ENCODE measurements at places on chromosomes 12 and 14. TPM values are rescaled to one million over a fixed set of nuclear protein-coding genes. Genes with fewer than 3 reads are reported as not detected.

Gene CAND1
- 219 TPM for total RNA-seq

Gene GXYLT1
- total RNA-seq: 23.8 TPM

Gene CACNA2D4
- total RNA-seq: 0.87 TPM

Gene RPS26
- 38.7 TPM for total RNA-seq

Gene CRIP1
- 15.4 TPM for total RNA-seq

Gene SPIC
- total RNA-seq: not detected

Gene TEX52
- not detected for total RNA-seq

DNA sequence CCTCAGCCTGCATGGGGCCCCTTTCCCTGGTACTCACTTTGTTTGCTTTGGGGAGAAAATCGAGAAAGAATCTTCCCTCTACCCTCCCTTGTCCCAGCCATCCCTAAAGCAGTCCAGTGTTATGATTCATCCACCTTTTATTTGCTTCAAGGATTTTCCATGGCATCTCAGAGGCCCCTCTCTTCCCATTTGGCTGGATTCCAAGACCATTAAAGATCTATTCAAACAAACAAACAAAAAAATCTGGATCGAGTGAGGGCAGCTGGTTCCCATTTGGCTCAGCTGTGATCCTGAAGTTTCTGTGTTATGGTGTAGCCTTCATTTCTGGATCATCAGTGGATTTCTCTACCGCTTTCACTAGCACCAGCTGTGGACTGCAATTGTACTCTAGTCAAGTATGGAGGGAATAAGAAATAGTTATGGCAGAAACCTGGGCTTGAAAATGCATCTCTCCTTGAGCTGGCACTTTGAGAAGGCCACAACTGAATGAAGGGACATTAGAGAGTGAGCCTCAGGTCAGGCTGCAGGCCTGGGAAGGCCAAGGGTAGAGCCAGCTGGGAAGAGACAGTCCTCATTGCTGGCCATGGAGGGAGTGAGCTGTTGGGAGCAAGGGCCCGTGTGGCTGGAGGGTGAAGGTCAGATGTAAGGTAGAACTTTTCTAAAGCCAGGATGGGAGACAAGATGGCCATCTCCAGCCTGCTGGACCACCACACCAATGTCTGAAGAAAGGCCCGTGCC is 13.7 kb downstream of the KRT71 start:
- H3K4me3 ChIP-seq: peak overlapping the region; percentile 36
- H3K36me3 ChIP-seq: no peaks in the 10 kb centered on the region
- H3K27ac ChIP-seq: peak overlapping the region; percentile 61
- no peak for DNase-seq
- H3K4me1 ChIP-seq: peaks cover 10% of the 10 kb centered on the region

- DNase-seq: no peak
- peak overlapping the region; percentile 68 for H3K27ac ChIP-seq
- H3K36me3 ChIP-seq: no peaks in the 10 kb centered on the region
- peak overlapping the region; percentile 38 for H3K4me3 ChIP-seq
- H3K4me1 ChIP-seq: peaks cover 18% of the 10 kb centered on the region
Measured at GRCh38 chr14:52961060-52961639, 10.3 kb upstream of the FERMT2 start.

GRCh38 chr14:22448905-22449599 is 140.0 kb downstream of the DAD1 start:
- peaks cover 18% of the 10 kb centered on the region for H3K4me1 ChIP-seq
- H3K27me3 ChIP-seq: peaks cover 13% of the 10 kb centered on the region
- H3K27ac ChIP-seq: no peak overlapping the region
- DNase-seq: no peak
- no peaks in the 10 kb centered on the region for H3K36me3 ChIP-seq

DNA sequence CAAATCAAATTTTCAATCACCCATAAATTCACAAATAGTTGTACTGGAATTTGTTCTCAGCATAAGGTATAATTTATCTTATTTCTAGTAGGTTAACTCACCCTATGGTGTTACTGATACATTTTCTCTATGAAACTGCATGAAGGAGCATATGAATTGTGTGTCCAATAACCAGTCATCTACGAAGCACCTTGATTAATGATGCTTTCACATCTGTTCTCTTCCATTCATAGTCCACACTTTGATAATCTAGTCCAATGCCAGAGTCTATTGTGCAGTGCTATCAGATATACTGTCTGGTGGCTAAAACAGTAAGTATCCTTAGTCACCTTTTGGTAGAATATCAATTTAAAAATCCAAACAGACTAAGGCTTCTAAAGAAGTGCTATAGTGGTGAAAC is 876.0 kb downstream of the RPS29 start:
- H3K4me1 ChIP-seq: no peaks in the 10 kb centered on the region
- H3K36me3 ChIP-seq: no peaks in the 10 kb centered on the region
- no peak overlapping the region for H3K27ac ChIP-seq
- no peak overlapping the region for H3K4me3 ChIP-seq

DNA sequence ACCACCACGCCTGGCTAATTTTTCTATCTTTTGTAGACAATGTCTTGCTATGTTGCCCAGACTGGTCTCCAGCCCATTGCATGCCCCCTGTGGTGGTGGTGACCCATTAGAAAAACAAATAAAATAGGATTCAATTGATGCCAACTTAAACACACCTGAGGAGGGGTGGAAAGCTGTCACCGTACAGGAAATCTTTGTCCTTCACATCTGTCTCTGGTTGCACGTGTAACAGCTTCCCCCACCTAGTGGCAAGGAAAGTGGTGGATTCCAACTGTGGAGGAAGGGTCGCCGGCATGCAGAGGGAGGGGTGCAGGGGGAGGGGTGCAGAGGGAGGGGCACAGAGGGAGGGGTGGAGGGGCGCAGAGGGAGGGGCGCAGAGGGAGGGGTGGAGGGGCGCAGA is 26.1 kb upstream of the GPR68 start:
- no peak for DNase-seq
- peaks cover 12% of the 10 kb centered on the region for H3K4me1 ChIP-seq
- H3K27ac ChIP-seq: no peak overlapping the region
- H3K4me3 ChIP-seq: no peak overlapping the region

GRCh38 chr14:81165188-81165587 is 55.6 kb downstream of the GTF2A1 start:
- DNase-seq: no peak
- no peak overlapping the region for H3K27ac ChIP-seq
- H3K36me3 ChIP-seq: no peaks in the 10 kb centered on the region
- H3K4me1 ChIP-seq: peaks cover 10% of the 10 kb centered on the region

DNA sequence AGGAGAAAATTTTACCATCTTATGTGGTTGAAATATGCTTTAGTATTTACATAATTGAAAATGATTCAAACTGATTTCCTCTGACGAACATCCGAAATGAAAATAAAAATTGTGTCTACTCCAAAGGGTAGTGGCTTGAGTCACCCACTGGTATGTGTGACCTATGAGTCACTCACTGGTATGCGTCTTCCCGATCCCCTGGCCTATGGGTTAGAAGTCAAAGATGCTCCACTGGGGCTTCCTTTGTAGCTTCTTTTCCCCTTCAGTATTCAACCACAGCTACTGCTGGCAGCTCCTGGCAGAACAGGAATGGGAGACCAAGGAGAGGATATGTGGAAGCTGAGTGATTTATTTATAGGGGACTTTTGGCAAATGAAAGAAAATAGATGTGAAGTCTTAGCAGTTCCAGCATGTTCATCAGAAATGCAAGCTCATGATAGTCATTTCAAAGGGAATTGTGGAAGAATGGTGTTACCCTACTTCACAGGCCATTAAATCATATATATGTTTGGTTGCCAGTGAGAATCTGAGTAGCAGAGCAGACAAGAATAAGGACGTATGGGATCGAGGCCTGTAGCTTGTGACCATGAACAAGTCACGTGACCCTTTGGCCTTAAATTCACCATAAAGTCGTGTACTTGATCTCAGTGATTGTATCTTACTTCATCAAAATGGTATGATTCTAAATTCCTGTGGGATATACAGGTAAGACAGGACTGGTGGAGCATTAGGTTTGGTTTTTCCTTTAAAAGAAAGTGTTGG is 108.3 kb downstream of the CRADD start:
- H3K36me3 ChIP-seq: no peaks in the 10 kb centered on the region
- H3K27me3 ChIP-seq: no peaks in the 10 kb centered on the region
- H3K4me3 ChIP-seq: peak overlapping the region; percentile 31

DNA sequence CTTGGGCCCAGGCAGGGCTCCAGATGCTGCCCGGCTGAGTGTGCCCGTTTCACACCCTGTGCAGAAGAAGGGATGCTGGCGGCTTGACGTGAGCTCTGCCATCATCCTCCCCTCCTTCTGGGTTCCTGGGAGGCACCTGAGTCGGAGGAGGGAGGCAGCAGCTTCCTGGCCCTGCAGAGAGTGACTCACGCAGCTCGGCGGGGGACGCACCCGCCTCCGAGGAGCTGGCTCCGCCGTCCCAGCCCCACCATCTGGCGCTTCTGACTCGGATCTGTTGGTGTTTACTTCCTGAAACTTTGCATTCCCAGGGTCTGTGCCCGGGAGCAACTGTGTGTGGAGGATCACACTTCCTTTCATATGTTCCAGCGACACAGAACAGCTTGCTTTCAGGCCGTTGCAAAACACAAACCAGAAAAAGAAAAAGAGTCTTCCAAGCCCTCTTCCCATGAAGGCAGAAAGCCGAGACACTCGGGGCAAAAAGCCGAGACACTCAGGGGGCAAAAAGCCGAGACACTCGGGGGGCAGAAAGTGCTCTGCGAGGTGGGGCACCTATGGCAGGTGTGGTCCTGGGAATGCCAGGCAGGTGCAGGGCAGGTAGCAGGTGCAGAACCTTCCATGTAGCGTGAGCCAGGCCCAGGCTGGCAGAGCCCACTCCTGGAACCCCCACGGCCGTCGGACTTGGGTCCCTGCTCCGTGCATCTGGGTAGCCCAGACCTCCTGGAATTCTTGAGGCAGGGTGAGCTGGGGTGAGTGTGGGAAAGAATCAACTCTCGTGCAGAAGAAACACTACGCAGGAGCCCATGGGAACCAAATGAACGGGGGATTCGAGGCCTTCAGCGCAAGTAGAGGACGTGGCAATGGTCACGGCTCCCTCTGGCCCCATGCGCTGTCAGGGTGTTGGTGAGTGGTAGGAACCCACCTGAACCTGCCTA is 27.6 kb upstream of the GALNT9 start:
- peaks cover 4% of the 10 kb centered on the region for H3K4me1 ChIP-seq
- DNase-seq: no peak
- H3K27ac ChIP-seq: no peak overlapping the region
- H3K4me3 ChIP-seq: no peak overlapping the region
- peaks cover 11% of the 10 kb centered on the region for H3K27me3 ChIP-seq

DNA sequence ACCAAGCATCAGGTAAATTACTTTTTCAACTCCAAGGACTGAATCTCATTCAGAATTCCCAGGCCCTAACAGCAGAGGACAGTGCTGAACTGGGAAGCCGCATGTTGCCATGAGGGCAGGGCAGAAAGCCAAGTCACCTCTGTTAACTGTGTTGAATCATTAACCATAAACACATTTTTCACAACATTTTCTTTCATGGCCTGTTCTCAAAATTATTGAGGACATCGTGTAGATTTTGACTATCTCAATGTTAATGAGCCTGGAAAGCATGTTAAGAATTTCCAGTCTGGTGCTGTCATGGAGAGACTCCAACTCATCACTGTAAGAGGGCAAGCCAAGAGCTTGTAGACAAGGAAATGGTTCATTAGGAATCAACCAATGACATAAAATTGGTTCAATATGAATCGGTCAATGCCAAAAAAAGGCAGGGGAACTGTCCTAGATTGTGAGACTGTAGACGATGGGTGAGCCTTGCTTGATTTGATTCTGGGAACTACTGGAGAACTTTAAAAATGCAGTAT is 33.7 kb downstream of the CPM start:
- H3K4me3 ChIP-seq: no peak overlapping the region
- no peak for DNase-seq
- peaks cover 5% of the 10 kb centered on the region for H3K4me1 ChIP-seq
- H3K27me3 ChIP-seq: no peaks in the 10 kb centered on the region

- DNase-seq: no peak
- H3K36me3 ChIP-seq: no peaks in the 10 kb centered on the region
- H3K4me1 ChIP-seq: peaks cover 6% of the 10 kb centered on the region
- H3K27ac ChIP-seq: no peak overlapping the region
Measured at GRCh38 chr14:88929656-88930436, 105.4 kb downstream of the TTC8 start.

GRCh38 chr14:101105045-101105444 is 201.5 kb upstream of the RTL1 start:
- H3K4me3 ChIP-seq: no peak overlapping the region
- H3K27ac ChIP-seq: no peak overlapping the region
- no peak for DNase-seq
- H3K4me1 ChIP-seq: peaks cover 4% of the 10 kb centered on the region

- no peak for DNase-seq
- H3K27me3 ChIP-seq: no peaks in the 10 kb centered on the region
- peaks cover 33% of the 10 kb centered on the region for H3K4me1 ChIP-seq
- no peak overlapping the region for H3K4me3 ChIP-seq
- H3K27ac ChIP-seq: no peak overlapping the region
Measured at GRCh38 chr14:93269341-93270068, 62.4 kb downstream of the UBR7 start.

GRCh38 chr14:33280646-33281045 is 342.0 kb downstream of the NPAS3 start:
- no peak for DNase-seq
- no peaks in the 10 kb centered on the region for H3K4me1 ChIP-seq
- no peak overlapping the region for H3K4me3 ChIP-seq
- H3K27ac ChIP-seq: no peak overlapping the region

GRCh38 chr12:7131502-7131866 is 1.3 kb downstream of the CLSTN3 start:
- H3K4me3 ChIP-seq: peak overlapping the region; percentile 92
- H3K27ac ChIP-seq: peak overlapping the region; percentile 91
- peaks cover 14% of the 10 kb centered on the region for H3K4me1 ChIP-seq

- H3K27ac ChIP-seq: no peak overlapping the region
- peaks cover 7% of the 10 kb centered on the region for H3K36me3 ChIP-seq
- no peak for DNase-seq
- no peaks in the 10 kb centered on the region for H3K4me1 ChIP-seq
- H3K4me3 ChIP-seq: no peak overlapping the region
- peaks cover 6% of the 10 kb centered on the region for H3K27me3 ChIP-seq
Measured at GRCh38 chr12:14982562-14982961, 9.7 kb downstream of the PDE6H start.
